HL-60 (cell line): ENCODE measurements at places on chromosomes 16 and 17.

DNA sequence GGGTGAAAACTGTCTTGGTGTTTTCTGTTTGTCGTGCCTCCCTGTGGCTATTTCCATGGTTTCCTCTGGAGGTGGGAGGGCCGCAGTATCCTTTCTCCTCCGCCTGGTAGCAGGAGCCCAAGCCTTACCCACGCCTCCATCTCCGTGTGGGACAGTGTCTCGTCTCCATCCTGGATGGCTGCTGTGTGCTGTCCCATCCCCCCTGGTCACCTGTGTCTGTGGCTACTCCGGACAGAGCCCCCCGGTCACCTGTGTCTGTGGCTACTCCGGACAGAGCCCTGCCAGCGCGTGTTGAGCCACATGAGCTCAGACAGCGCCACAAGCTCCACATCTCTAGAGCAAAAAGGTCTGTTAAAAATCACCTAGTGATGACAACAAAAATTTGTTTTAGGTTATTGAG is 198.2 kb upstream of the CHMP6 start:
- DNase-seq, result no peak

DNA sequence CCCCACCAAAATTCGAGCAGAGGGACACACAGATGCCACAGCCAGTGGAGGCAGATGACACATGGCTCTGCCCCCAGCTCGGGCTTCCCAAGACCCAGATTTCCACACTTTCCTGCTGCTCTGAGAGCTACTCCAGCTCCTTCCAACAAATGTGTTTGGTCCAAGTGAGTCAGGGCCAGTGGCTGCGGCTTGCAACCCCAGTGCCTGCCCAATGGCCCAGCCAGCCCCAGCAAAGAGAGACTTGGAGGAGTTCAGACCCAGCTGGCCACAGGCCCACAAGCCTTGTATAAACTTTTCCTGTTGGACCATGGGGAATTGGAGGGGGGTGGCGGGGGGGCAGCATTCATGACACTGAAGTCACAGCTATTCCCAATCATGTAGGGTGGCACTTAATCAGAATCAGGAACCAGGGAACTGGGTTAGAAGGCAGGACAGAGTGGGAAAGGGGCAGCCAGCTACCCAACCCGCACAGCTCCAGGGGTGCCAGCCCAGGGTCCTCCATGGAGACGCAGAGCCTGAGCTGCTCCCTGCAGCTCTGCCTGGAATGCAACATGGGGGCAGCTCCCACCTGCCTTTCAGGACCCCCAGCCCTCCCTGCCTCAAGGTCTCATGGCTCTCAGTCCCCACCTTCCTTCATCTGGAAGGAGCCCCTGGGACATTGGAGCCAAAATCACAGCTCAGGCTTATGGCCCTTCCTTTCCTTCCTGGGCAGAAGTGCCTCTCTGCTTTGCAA is 17.5 kb upstream of the C16orf78 start:
- no peak for DNase-seq

GRCh38 chr16:16861546-16861945 is 482.6 kb downstream of the NPIPA7 start:
- peak; percentile 44 for DNase-seq

GRCh38 chr17:3440451-3440850 is 6.8 kb upstream of the OR1E2 start:
- no peak for DNase-seq

DNA sequence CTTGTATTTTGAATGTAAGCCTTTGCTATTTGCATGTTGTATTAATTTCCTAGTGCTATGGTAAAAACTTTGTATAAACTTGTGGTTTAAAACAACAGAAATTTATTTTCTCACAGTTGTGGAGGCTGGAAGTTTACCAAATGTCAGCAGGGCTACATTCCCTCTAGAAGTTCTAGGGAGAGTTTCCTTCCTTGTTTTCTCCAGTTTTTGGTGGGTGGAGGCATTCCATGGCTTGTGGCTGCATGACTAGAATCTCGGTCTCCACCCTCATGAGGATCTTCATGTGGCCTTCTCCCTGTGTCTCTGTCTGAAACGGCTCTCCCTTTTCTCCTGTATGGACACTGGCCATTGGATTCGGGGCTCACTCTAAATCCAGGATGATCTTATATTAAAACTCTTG is 482.2 kb upstream of the GOT2 start:
- DNase-seq, result no peak

DNA sequence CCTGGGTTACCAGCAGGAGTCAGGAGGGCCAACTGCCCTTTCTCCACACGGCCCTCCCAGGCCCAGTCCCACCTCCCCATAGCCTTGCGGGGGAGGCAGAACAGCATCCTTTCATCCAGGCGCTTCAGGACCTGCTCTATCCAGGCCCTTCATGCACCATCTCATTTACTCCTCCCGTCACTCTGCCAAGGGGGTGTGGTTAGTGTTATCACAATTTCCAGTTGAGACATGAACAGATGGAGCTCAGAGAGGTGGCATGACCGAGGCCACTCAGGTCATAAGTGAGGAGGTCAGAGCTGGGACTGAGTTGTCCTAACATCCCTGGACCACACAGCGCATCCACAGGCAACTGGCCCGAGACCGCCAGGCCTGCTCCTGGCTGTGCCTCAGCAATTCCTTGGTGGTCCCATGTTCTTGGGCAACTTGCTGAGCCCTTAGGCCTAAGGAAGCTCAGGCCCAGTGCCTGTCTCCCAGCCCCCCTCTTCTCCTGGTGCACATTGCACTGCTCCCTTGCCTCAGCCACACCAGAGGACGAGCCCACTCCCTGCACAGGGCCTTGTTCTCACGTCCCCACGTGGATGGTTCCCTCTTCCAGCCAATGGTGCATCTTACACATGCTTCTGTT is 23.8 kb downstream of the C17orf100 start:
- DNase-seq, result no peak
